ENCODE measurements at places on chromosomes 5 and 9.

- no peak for DNase-seq
Measured at GRCh38 chr5:105619725-105620124, 2051.0 kb downstream of the EFNA5 start.

DNA sequence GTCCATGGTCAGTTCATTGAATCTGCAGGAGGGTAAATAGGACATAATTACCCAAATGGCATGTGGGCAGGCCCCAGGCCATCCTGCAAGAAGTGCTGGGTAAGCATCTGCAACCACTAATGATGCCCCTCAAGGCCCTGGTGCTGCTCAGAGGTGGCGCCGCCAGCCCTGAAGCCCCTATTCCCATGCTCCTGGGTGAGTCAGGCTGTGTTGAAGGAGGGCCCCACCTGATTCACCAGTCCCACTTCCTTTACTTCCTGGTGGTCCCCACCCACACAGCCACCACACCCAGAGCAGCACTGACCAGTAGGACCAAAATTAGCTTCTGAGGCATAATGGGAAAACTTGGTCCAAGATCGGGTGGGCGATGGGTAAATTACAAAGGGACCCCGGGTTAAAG is 120.4 kb upstream of the SPRY4 start:
- DNase-seq, result no peak

- DNase-seq, result no peak
Measured at GRCh38 chr5:148717668-148718067, 63.3 kb upstream of the HTR4 start.

DNA sequence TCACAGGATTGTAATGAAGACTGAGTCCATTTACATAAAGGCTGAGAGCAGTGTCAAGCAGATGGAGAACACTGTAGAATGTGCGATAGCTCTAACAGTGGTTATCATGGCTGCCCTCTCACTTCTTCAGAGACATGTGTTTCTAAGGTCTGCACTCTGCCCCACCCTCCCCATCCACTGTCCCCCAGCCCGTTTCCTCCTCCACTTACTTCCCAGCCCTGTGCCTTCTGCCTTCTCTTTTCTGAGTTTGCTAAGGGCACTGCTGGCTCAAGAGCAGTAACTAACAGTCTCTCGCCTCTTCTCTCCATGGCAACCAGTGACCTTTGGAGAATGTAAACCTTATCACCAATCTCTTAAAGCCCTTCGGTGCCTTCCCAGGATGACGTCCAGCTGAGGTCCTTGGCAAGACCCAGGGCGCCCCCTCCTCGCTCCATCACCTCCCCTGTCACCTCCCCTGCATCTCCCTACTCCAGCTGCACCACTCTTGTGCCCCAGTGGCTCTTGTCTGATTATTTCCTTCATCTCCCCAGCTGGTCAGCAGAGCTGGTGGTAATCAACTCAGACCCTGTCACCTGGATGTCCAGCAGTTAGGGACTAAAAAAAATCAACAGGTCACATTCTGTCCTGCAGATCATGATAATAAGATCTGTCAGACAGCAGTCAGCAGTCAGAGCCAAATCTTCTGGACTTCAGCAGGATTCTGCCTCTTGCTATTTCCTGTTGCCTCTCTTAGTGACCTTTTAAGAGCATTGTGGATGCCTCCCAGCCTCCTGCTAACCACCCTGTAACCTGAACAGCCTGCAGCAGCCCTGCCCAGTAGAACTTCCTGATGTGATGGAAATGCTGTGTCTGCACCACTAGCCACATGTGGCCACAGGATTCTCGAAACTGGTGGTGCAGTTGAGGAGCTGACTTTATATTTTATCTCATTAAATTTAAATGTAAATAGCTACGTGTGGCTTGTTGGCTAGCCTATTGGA is 9.0 kb downstream of the FXN start:
- no peak for DNase-seq

DNA sequence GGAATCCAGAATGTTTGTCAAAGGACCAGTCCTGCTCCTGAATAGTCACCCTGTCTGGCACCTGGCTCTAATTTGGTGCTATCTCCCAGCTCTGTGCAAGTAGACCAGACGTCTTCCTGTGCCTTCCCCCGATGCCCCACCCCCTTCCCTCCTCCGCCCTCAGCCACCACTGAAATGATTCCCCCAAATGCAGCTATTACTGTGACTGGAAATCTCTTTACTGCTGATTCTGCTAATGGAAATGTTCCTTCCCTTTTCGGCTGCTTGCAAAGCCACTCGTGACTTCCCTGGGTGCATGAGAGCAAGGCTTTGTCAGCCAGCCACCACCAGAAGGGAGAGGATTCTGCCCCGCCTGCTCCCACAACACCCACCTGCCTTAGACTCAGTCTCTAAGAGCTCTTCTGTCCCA is 11.4 kb downstream of the ASTN2 start:
- peak; percentile 52 for DNase-seq

GRCh38 chr9:95007226-95007869 is 280.8 kb downstream of the AOPEP start:
- no peak for DNase-seq

GRCh38 chr5:56161927-56162326 is 71.2 kb downstream of the ANKRD55 start:
- no peak for DNase-seq

DNA sequence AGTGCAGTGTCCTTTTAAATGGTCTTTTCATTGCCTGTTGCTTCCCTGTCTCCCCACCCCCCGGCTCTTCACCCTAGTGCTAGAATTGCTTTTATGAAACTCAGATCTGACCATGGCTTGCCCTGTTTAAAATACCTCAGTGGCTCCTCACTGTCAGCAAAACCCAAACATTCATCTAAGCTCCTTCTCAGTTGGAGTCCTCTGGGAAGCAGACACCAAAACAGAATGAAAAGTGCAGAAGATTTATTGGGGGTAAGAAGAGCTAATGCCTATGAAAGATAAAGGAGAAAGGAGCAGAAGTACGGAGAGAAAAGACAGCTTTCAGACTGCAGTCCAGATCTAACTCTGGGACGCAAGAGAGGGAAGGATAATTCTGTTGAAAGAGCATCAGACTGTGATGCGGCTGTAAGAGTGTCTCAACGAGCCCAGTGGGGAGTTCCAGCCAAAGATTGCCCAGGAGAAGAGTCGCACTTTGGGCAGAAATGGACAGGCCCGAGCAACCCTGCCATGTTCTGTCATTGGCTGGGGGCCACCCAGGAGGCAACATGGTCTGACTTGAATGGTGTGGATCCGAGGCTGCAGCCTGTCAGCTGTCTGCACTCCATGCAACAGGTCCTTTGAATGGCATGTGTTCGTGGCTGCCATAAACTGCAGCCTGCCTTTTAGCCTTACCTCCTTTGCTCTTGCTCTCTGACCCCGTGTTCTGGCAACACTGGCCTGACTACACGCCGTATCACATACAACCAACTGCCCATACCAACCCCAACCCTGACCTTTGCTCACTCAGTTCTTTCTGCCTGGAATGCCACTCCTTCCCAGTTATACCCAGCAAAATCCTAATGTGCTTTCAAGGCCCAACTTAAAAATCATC is 55.9 kb downstream of the IRF1 start:
- no peak for DNase-seq

DNA sequence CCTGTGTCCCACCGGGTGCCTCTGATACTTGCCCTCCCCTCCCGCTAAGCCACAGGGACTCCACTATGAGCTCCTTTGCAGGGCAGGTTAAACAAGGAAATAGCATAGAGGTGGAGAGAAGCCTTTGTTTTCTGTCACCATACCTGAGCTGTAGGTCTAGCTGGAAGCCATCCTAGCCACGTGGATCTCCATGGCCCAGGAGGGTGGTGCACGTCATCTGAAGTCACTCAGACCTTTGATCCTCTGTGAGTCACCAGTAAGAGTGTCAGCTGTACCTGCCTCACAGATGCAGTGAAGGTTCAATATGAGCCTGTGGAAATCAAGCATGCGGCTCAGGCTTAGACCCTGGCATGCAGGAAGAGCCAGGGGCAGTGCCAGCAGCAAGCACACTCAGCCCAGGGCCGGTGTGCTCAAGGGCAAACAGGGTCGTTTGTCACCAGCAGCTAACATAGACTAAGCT is 55.1 kb downstream of the ASS1 start:
- DNase-seq, result peak; percentile 35

DNA sequence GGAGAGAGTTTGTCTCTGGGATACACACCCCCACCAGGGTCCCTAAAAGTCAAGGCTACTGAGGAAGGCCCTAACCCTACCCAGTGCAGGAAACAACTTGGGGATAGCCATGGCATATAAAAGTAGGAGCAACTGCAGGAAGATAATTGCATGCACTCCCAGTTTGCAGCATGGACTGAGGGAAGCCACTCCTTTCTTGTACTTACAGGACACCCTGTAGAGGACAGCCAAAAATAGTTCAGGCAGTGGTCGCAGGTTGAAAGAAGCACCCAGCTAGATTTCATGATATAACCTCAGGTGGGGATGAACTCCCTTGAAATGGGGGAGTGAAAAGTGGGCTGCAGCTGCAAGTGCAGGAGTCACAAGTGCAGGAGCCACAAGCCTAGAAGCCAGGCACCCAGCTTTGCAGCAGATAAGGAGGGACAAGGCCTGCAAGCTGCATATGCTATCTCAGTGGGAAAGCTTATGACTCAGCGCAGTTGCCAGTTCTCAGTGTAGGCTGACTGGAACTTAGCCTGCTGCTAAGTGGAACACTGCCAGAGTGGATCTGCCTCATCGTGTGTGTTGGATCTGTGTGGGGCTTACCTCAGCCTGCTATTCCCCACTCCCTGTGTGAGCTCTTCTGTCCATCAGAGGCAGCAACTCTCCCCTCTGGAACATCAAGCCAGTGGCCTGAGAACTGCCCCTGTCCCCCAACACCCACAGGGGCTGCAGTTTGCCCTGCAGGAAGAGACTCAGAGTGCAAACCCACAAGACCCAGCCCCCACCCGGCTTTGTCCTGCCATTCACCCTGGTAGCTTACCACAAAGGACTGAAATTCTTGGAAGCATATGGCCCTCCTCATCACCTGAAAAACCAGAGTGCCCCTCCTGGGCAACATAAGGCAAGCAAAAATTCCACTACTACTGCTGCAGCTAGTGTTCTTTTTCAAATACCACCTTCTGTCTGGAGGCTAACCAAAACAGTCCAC is 42.7 kb downstream of the CYLC2 start:
- DNase-seq, result no peak

GRCh38 chr9:75131700-75132099 is 43.4 kb downstream of the OSTF1 start:
- no peak for DNase-seq

Measured in NCI-H774 (cell line).